H7 (cell line): ENCODE measurements at places on chromosomes 2 and 18. TPM values are rescaled to one million over a fixed set of nuclear protein-coding genes. Genes with fewer than 3 reads are reported as not detected.

MROH2A gene
- not detected in 2 replicates for total RNA-seq

VPS54 gene
- 19.9 and 26.3 TPM in 2 replicates for total RNA-seq

GULP1 gene
- 49.4 and 63.8 TPM in 2 replicates for total RNA-seq

UGT1A8 gene
- 0.22 TPM in 1 of 2 replicates, not detected in the other for total RNA-seq

GRCh38 chr2:6970551-6970950, 53.3 kb downstream of the RNF144A start:
- DNase-seq, result no peak

DNA sequence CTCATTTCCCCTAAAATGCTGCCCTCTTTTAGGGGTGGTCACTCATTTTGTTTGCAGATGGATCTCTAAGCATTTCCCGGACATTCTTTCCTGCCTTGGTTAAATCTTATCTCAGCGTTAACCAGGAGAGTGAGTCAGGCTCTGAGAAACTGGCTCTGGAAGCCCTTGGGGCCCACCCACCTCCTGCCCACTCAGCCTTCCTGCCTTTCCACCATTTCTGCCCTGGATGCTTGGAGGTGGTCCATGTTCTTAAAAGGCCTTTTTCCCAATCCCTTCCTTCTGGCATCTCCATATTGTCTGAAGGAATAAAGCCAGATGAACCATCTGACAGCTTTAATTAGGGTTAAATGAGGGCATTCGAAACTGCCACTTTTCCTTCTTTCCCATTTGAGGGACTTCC, 9.5 kb downstream of the HK2 start:
- no peak for DNase-seq

DNA sequence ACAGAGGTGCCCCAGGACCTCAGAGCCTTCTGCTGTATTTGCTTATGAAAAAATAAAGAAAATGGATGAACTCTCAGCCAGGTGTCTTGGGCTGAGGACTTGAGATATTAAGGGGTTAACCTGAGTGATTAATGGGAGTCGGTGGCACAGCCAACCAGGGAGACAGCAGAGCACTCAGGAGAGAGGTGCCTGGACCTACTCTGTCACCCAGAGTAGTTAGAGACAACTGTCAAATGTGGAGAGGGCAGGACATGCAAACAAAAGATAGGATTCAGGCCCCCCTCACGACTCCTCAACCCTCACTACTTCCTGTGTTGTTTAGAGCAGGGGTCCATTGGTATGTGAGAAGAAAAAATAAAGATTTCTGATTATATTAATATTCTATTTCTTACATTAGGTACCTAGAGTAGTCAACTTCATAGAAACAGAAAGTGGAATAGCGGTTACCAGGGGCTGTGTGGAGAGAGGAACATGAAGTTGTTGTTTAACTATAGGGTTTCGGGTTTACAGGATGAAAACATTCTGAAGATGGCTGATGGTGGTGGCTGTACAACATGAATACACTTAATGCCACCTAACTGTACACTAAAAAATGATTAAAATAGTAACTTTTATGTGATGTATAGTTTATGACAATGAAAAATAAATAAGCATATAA, 28.6 kb upstream of the CETN1 start:
- DNase-seq, result no peak

DNA sequence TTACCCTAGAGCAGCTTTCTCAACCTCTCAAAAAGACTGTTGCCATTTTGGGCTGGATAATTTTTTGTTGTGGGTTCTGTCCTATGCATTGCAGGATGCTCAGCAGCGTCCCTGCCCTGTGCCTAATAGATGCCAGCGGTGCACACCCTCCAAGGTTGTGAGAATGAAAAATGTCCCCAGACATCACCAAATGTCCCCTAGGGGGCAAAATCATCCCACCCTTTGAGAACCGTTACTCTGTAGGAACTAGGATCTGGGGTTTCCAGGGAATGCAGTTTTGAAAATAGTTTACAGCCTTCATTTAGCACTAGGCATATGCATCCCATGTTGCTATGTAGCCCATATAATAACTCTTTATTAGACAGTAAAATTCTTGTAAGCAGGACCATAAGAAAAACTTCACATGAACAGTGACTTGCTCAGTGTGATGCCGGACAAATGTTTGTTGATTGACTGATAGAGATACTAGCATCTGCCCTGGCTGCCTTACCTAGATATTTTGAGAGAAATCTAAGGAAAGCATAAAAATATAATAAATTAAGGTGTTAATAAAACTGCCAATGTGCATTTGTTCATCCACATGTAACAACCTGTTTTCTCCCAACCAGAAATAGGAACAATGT, 79.2 kb upstream of the EPC2 start:
- DNase-seq, result peak; percentile 52

DNA sequence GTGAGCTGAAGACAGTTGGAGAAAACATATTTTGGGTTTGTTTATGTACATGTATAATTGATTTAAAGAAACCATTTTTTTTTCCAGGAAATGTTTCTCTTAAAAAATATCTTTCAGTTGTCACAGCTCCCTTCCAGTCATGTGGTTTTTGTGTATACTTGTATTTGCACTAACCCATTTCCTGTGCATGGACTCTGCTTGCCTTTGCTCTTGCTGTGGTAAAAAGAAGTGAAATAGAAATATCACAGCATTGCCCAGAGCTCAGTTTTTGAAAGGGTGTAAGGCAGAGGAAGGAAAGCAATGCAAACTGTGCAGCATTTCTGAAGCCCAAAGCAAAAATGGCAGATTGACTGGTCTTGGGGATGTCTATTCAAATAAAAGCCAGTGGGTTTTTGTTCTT, 10.4 kb upstream of the DOCK10 start:
- no peak for DNase-seq

DNA sequence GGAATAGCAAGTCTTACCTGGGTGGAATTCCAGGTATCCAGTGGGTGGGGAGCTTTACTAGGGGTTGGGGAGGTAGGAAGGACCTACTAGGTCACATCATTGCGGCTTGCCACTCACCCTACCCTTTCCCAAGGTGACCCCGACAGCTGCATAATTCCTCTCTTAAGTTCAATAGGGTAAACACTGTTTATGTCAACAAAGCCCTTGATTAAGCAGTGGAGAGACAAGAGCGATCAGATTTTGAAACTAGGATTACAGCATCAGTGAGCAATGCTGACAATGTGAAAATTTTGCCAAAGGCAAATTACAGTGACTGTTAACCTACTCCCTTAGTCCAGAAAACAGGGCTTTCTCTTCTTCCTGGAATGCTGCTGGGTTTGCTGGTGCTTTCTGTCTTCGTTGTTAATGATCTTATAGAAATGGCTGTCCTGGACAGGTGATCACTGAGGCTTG, 14.5 kb downstream of the SLC19A3 start:
- no peak for DNase-seq

DNA sequence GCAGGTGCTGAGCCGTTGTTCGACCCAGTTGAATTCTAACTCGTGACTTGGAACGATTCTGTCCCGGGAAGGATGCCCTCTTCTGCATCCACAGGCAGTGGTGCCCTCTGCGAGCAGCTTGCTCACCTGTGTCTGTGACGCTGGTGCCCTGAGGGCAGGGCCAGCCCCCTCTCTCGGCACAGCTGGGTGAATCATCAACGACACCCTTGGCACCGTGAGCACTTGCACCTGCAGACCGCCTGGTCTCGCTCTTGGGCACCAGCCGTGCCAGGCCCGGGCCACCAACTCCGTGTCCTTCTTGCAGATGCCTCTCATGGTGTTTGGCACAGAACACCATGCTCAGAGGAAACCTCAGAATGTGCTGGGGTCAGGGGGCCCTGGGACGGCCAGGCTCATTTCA, 75.0 kb downstream of the SLC66A2 start:
- DNase-seq, result peak; percentile 43

- DNase-seq, result no peak
Observed at GRCh38 chr2:95351598-95351915, 51.0 kb upstream of the FAHD2A start.

DNA sequence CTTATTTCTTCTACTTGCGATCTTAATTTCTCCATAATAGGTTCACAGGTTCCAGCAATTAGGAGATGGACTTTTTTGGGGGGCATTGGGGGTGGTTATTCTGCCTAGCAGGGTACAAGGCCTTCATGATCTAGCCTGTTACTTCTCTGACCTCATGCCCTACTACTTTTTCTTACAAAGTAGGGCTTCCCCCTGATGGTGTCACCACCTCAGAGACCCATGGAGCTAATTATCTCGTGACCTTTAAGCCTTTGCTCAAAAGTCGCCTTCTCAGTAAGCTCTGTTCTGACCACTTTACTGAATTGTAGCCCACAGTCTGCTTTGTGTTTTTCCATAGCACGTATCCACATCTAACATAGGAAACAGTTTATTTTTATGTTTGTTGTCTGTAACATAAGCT, 458.0 kb downstream of the PARD3B start:
- DNase-seq, result no peak

DNA sequence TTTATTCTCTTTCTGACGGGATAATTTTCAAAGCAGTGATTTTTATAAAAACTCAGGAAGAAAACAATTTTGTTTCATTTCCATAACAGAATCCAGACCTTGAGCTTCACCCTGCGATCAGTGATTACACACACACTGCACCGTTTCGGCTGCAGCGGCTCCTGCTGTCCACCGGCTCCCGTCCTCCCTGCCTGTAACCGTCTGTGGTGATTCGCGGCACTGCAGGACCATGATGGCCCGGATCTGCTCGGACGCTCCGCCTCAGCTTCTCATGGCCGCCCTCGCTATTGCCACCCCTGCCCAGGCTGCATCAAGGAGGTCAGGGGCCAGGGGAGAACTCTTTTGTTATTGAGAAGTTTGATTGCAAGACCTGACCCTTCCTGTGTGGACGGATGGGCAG, 246.1 kb downstream of the TWIST2 start:
- no peak for DNase-seq

DNA sequence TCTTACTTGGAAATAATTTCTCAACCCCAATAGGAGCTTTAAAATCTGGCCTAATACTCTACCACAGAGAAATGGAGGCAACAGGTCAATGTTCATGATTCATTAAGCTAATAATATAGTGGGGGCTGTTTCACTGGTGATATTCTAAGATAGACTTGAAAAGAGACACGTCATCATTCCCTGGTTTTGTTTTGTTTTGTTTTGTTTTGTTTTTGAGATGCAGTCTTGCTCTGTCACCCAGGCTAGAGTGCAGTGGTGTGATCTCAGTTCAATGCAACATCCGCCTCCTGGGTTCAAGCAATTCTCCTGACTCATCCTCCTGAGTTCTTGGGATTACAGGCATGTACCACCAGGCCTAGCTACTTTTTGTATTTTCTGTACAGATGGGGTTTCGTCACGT, 37.5 kb upstream of the SOS1 start:
- DNase-seq, result no peak

GRCh38 chr2:179268277-179268925, 3.8 kb upstream of the SESTD1 start:
- DNase-seq, result no peak

DNA sequence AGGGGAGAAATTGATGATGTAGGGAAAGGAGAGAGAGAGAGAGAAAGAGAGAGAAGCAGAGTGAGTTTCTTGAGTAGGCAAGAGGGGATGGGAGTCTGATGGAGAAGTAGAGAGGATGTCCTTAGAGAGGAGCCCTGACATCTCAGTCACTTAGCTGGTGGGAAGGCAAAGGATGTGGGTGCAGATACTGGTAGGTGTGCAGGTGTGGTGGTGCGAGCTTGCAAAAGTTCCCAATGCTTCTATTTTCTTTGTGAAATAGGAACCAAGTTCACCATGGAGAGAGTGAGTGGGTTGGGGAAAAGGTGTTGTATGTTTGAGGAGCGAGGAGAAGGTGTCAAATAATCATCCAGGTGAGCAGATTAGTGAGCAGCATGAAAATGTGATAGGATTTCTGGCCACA, 26.5 kb upstream of the POLE4 start:
- no peak for DNase-seq
